Neural crest cell (in vitro differentiated cells): ENCODE measurements at places on chromosomes 12 and 14. TPM values are rescaled to one million over a fixed set of nuclear protein-coding genes. Genes with fewer than 3 reads are reported as not detected.

DNA sequence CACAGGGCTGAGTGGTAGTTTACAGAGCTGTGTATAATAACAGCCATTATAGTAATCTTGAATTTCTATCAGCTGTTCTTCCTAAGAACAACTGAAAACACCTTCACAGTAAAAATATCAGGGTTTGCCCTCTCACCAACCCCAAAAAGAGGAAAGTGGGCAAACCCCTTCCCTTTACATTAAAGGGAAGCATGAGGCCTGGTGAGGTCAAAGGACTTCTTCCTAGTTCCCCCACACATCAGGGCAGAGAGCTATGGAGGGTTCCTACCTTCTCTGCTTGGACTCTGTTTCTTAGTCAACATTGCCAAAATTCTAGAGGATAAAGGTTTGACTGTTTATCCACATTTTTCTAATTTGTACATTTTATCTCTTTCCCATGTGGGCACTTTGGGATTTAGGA lies 4.4 kb upstream of the RPAP3 start:
- no peak for DNase-seq

- DNase-seq, result no peak
These were observed 67.6 kb upstream of the CFL2 start for GRCh38 chr14:34782031-34782430.

- DNase-seq, result no peak
These were observed 27.2 kb downstream of the KRT80 start for GRCh38 chr12:52164624-52165023.

DNA sequence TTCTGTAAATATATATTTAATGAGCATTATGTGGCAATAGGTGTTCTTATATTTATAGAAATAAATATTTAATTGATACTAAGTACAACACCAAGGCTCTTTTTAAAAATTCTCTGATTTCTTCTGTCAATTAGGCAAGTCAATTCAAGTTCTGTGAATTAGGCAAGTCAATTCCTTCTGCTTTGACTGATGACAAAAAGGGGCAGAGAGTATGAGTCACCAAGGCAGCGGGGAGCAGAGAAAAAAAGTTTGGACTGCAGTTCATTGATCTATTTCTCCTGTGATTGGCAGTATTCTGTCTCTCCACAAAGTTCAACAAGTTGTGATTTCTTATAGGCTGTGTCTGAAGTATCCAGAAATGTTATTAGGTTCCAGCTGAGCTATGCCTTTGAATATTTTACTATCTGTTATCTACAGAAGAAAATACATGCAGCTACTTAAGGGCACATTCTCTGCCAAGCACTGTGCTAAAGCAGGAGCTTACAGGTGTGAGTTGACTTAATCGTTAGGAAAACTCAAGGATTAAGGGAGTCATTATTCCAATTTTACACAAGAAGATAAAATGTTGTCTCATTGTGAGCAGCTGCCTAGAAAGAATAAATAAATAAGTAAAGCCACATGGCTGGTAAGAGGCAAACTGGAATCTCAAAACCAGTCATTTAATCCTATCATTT lies 206.4 kb upstream of the ALG10B start:
- no peak for DNase-seq

DNA sequence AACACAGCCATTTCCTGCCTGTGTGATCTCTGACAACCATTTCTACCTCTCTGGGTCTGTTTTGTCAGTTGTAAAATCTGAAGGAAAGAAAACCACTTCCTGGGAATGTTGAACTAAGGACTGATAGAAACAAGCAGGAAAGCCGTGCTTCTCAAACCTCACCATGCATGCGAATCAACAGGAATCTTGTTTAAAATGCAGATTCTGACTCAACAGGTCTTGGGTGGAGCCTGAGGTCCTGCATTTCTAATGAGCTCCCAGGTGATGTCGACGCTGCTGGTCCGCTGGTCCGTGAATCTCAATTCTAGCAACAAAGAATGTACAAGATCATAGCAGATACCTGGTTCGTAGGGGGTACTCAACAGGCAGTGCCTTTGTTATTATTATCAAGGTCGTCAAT lies 38.0 kb upstream of the GPATCH2L start:
- DNase-seq, result no peak

DNA sequence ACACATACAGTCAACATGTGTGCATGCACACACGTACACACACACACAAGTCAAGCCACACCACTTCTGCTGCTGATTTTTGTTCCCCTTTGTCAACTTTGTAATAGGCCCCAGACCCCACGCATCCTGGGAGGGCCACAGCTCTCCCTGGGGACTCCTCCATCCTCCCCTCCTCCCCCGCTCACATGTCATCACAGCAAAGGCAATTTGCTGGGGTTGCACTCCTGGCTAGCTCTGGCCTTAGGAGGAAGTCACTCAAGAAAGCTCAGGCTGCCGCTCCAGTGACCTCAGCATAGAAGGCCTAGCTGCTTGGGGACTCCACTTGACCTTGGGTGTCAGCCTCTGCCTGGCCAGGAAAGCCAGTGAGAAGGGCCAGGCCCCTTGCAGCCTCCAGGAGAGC lies 27.2 kb downstream of the NGB start:
- no peak for DNase-seq

- no peak for DNase-seq
These were observed 42.1 kb downstream of the LIMA1 start for GRCh38 chr12:50241178-50241577.

DNA sequence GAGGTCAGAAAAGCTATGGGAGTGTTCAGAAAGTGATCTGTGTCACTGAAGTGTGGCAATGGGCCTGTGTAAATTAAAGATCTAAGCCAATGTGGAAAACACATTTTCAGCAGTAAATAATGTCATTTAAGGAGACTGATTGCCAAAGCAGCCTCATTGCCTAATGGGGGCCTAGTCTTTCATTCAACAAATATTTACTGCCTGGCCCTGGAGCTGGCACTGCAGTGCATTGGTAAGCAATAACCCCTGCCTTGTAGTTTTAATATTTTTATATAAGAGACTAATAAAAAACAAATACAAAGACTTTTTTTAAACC lies 326.6 kb downstream of the BTG1 start:
- no peak for DNase-seq

GRCh38 chr12:64125913-64126312 lies 96.2 kb downstream of the KICS2 start:
- DNase-seq, result no peak

GRCh38 chr12:59084511-59085375 lies 164.4 kb upstream of the LRIG3 start:
- DNase-seq, result peak; percentile 9

GRCh38 chr14:22010545-22011252 lies 337.1 kb upstream of the OR4E1 start:
- DNase-seq, result no peak

Gene STXBP6
- 6.8 and 7.2 TPM in 2 replicates for total RNA-seq

Gene BATF
- total RNA-seq, result not detected in 2 replicates

Gene OVCH1
- 0.16 and 0.37 TPM in 2 replicates for total RNA-seq

Gene LIN7A
- 5.8 and 6.2 TPM in 2 replicates for total RNA-seq

Gene PLXNC1
- 4.3 and 5.8 TPM in 2 replicates for total RNA-seq
